ENCODE measurements at places on chromosomes 13 and 19.

DNA sequence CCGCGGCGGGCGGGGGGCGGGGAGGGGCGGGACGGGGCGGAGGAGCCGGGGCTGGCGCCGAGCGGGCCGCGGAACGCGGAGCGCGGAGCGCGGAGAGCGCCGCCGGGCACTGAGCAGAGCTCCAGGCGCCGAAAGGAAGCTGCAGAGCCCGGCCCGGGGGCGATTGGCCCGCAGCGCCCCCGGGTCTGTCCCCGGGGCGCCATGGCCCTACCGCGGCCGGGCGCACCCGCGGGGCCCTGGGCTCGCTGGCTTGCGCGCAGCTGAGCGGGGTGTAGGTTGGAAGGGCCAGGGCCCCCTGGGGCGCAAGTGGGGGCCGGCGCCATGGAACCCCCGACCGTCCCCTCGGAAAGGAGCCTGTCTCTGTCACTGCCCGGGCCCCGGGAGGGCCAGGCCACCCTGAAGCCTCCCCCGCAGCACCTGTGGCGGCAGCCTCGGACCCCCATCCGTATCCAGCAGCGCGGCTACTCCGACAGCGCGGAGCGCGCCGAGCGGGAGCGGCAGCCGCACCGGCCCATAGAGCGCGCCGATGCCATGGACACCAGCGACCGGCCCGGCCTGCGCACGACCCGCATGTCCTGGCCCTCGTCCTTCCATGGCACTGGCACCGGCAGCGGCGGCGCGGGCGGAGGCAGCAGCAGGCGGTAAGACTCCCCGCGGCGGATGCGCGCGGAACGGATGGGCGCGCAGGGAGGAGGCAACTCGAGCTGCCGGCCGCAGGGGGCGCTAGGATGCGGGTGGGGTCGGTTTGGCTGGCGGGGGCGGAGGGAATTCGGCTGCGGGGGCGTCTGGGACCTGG lies at the start of gene PDE4A:
Gene PDE4A, plus strand, starts transcription at position 95 of the 796 bp plus-strand sequence. Its CDS starts 227 bp downstream, at position 322.
- no peak for DNase-seq

DNA sequence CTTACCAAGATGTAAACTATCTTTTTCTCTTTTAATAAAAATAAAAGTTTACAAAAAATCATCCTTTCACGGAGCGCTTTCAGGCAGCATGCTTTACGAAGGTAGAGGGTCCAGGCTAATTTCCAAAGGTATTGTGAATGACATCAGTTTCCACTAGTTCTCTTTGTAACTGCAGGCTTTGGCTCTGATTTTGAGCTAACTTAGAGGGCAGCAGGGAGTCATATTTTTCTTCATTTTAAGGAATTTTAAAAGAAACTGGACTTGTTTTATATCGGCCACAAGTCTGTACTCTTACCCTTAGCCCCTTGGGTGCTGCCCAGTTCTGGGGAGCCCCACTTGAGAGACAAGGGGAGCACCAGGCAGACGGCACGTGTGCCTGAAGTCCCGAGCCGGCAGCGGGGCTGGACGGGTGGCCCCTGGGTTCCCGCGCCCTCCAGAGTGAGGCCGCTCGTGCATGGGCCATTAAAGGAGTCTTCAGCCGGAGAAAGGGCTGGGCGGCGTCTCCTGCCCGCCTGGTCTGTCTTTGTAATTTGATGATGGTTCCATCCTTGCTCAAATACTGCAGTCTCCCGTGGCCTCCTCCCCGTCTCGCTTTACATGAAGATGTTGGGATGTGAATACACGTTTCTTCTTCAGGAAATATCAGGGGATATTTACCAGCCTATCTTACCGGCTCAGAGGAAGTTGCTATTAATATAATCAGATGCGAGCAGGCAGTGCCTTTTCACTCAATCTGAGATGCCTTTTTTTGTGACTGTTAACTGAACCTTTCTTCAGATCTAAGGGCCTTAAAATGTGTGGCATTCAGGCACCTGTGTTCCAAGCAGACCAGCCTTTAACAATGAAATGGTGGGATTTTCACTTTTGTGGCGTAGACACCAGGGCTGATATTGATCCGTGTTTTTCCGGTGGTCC lies 67.4 kb downstream of the GGACT start:
- no peak for DNase-seq

GRCh38 chr19:1122972-1123363 lies 19.2 kb downstream of the GPX4 start:
- DNase-seq: no peak

- DNase-seq: no peak
These were observed 11.3 kb upstream of the ZBTB7A start for GRCh38 chr19:4077800-4078684.

DNA sequence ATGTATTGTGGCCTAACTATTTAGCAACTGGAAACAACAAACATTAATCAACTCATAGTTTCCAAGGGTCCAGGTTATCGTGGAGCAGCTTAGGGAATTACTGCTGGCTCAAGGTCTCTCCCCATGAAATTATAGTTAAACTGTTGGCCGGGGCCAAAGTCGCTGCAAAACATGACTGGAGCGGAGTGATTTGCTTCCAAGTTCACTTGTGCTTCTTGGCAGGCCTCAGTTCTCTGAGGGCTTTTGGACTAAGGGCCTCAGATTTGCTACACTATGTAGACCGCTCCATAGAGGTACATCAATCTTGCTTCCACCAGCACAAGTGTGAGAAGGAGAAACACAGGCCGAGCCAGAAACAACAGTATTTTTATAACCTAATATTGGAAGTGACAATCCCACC lies 9.4 kb upstream of the KBTBD7 start:
- no peak for DNase-seq

GRCh38 chr13:45180303-45180702 lies 20.5 kb downstream of the KCTD4 start:
- no peak for DNase-seq

- no peak for DNase-seq
These were observed 6.3 kb downstream of the REX1BD start for GRCh38 chr19:18594824-18595373.

GRCh38 chr19:12783849-12784393 lies 7.4 kb upstream of the JUNB start:
- DNase-seq: no peak

GRCh38 chr13:23510544-23510916 lies 59.7 kb upstream of the TNFRSF19 start:
- no peak for DNase-seq

DNA sequence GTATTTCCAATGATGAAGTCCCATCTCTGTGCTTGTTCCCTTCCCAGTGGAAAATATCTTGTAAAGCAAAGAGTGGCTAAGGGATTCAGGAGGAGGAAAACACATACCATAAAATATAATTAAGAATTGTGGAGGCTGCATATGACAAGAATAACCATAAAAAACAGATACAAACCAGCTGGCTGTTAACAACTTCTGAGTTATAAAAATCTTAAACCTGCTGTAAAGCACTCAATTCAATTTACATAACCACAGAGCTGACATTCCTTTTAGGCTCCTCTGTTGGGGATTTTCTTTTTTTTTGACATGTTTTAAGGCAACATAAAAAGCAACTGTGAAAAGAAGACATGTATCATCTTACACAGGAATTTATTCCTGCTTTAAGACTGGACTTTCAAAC lies 207.6 kb downstream of the DACH1 start:
- no peak for DNase-seq

DNA sequence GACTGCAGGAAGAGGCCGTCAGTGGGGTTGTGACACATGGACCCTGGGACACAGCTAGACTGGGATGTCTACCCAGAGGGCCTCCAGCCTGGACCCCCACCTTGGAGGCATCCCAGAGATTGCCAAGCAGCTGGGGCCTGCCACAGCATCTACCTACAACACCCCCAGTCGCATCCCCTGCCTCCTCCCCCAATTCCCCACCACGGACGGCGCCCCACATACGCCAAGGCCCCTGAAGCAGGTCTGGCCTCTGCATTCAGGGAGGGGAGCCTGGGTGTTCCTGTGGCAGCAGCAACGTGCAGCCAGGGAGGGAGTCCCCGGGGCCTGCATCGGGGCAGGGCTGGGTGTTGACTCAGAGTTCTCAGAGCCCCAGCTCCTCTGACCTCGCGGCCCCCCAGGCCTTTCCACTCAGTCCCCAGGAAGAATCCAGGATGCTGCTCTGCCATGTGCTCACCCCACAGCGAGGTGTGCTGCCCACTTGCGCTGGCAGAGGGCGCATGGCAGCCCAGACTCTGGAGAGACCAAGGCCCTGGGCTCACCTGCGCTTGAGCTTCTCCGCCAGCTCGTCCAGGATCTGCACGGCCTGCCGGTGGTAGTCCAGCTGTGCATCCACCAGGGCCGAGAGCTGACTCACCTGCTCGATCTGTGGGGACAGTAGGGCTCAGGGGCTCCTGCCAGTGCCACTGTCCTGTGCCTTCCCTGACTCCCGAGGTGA lies 19.6 kb downstream of the MPND start:
- no peak for DNase-seq

DNA sequence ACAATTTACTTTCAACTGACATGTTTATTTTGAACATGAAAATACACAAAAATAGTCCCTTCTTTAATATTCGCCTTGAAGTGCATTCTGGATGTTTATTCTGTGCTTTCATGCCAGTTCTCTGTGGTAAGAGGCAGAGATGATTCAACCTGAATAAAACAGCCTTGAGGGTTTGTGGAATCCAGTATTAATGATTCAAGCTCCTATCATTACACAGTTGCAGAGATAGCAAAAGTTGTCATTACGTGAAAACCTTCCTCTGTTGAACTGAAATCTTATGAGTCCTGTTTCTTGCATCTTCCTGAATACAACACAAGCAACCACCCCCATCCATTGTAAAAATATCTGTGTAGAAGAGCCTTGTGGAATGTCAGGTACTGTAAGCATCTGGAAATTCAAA lies 142.3 kb upstream of the HTR2A start:
- DNase-seq: no peak

DNA sequence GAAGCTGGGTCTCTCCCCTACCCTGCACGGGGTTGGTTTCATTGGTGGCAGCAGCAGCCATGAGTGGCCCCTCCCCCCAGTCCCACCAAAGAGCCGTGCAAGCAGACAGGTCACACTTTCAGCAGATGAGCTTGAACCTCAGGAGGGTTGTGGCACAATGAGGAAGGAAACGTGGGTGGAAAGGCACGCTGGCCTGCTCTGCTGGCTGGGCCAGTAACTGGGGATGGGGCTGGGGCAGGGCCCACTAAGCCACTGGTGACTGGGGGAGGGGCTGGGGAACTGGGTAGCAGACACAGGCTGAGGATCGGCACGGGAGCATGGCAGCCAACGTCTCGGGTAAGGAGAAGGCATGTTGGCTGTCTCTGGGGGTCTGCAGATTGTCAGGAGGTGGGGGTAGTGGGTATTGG lies at the start of gene P2RY11:
Gene P2RY11, plus strand, starts transcription at position 289 of the 407 bp plus-strand sequence. Its CDS starts 29 bp downstream, at position 318.
- DNase-seq: peak; percentile 30

- no peak for DNase-seq
These were observed 4.7 kb downstream of the NKPD1 start for GRCh38 chr19:45156011-45156630.

DNA sequence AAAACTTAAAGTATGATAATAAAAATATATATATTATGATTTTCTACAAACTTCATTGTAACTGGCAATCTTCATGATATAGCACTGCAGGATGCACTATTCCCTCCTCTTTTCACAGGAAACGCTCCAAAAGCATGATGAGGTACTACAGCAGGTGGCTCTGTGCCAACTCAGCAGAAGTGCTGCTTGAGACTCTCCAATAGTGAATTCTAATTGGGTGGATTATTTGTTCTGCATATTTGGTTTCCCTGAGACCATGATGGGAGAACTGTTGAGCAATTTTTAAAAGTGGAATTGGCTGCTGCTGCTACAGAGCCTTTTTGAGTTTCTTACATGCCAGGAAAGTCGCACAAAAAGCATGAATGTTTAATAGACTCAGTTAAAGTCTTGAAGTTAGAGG lies 1782.4 kb upstream of the PCDH20 start:
- DNase-seq: no peak

- peak; percentile 93 for DNase-seq
These were observed 722 bp upstream of the ICAM1 start for GRCh38 chr19:10270180-10270615.

- no peak for DNase-seq
These were observed 20.5 kb upstream of the SLC15A1 start for GRCh38 chr13:98772794-98773452.

GRCh38 chr13:36981156-36981743 lies 17.9 kb downstream of the ALG5 start:
- no peak for DNase-seq

DNA sequence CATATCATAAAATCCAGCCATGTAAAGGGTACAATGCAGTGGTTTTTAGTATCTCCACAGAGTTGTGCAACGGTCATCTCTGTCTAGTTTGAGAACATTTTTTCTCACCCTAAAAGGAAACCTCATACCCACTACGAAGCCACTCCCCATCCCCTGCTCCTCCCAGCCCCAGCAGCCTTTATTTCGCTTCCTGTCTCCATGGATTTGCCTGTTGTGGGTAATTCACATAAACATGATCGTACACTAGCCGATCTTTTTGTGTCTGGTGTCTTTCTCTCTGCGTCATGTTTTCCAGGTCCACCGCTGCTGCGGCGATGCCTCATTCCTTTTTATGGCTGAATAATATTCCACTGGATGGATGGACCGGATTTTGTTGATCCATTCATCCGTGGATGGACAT lies 28.6 kb downstream of the BICRA start:
- peak; percentile 3 for DNase-seq

- no peak for DNase-seq
These were observed 7.8 kb upstream of the CEACAM5 start for GRCh38 chr19:41700381-41701195.
